ENCODE measurements at places on chromosomes 6 and 20.

DNA sequence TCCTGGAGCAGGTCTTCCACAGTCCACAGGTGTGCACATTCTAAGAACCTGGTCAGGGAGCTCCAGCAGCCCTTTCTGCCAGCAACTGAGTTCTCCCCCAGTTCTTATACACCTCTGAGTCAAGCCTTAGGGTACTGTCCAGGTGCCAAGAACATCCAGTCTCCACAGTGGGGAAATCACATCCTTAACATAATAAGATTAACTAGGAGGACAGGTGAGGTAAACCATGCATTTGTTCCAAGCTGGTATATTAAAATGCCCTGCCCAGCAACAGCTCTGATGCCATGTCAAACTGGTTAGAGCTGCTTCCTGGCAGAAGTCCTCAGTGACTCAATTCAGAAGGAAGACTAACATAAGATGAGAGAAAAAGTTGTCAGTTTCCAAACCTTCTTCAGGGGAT lies 303.9 kb upstream of the SGK1 start:
- no peak for DNase-seq

DNA sequence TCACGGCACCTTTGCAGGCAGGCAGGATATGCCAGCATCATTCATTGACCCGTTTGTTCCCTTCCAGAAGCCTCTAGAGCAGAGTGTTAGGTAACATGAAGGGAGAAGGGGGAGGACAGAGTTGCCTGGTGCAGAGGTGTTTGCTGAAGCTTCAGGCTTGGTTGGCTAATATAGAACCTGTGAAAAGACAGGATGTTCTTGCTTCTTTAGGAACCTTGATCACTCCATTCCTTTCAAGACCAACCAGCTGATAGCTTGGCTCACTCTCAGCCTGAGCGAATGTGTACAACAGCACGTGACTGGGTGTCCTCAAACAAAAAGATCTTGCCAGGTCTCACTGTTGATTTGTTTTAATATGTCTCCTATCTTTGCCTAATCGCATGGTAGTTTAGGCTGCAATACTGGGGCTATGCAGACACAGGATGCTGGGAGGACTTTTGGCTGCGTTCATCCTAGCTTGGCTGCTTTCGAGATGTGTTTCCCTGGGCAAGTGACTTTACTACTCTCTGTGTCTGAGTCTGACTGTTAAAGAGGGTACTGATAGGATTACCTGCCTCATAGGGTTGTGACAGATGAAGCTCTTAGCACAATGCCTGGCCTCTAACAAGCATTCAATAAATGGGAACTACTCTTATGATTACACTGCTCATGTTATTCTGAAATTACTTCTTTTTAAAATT lies 16.0 kb downstream of the SHLD1 start:
- DNase-seq, result no peak

GRCh38 chr20:1469925-1470571 lies 3.4 kb upstream of the NSFL1C start:
- peak; percentile 94 for DNase-seq

- no peak for DNase-seq
These were observed 260.9 kb downstream of the TENT5A start for GRCh38 chr6:81491454-81492101.

DNA sequence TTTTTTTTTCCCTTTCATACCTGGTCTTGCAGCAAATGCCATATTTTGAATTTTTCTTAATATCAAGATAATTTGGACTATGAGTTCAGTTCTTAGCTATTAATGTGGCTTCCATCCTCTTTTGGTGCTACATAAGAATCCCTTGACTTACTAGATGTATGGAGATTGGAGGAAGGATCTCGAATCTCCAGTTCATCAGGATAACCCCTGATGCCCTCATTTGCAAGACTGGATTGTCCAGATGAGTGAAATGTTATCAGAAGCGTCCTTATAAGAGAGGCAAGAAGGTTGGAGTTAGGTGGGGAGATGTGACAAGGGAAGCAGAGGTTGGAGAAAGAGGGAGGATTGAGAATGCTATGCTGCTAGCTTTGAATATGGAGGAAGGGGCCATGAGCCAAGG lies 499.6 kb upstream of the SYNCRIP start:
- no peak for DNase-seq

DNA sequence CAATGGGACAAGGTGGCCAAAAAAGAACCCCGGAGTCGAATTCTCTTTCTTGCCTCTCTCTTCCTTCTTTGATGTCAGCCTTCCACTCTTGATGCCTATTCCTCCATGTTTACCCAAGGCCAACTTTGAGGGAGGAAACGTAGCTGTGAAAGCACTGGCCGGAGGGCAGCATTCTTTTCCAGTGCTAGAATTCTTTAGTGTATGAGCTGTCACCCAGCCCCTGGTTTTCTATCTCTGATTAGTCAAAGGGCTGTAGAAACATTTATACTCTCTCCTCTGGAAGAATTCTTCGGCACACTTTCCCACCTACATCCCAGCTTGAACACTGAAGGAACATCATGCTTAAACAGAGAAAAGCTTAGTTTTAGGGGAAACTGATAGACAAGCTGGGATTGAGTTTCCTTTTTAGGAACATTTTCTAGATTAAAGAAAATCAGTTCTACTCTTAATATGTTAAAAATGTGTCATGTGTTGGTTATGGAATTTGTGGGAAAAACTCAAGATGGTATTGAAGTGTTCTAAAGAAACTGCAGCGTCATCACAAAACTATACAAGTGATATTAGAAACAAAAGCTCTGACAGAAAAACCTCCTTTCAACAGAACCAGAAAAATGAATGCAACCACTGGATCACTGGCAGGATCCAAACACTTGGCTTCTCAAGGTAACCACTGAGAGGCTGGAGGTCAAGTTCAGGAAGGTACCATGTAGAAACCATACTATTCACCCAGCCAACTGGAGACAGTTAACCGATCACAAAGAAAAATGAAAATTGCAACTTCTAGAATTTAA lies 20.7 kb upstream of the UTRN start:
- DNase-seq, result peak; percentile 78

DNA sequence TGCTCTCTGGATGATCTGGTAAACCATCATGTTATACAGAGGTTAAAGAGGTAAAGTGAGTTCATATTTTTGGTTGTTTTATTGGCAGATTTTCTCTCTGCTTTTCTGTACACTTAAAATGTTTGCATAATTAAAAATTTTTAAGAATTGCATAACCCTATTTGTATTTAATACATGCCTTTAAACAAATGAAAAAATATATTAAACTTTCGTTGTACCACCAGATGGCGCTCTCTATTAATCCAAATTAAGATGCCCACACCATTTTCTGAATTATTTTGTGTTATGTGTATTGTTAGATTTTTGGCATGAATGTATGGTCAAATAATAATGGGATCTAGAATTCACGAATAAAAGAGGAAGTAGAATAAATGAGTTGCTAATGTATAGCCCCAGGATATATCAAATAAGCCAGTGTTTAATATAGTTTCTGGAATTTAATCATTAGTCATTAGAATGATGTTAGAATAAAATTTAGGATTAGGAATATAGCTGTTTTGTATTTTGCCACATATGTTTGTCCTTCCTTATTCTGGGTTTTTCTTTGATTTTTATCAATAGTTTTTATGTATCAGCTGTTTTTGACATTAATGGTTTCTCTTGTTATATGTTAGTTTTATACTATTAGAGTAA lies 38.9 kb downstream of the SMAP1 start:
- no peak for DNase-seq

GRCh38 chr20:57323034-57323433 lies 6.6 kb upstream of the SPO11 start:
- no peak for DNase-seq

DNA sequence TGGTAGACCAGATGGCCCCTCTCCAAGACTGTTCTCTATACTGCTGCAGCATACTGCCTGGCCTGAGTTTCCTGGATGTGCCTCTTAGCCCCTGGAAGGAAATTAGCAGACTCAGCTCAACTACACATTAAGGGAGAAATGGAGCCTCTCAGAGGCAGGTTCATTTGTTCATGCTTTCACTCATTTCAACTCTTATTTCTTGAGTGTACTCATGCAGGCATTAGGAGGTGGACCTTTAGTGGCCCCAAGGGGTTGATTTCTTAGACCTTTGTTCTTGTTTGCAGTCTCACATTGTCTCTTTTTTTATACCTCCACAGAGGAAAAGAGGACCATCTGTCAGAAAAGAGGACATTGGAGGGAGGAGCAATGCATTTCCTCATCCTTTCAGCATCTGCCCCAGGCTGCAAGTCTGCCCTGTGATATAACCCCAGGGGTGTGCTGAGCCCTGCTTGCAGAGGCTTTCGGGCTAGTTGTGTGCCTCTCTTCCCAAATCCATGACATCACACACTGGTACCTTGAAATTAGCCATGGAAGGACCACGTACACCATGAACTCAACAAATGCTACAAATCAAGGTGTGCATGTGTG lies 456.2 kb downstream of the CD83 start:
- no peak for DNase-seq

GRCh38 chr20:53284256-53284655 lies 309.4 kb downstream of the ZNF217 start:
- no peak for DNase-seq
